Activated T-helper 1 cell treated with anti-CD3 and anti-CD28 coated beads, Interleukin-12 subunit alpha, Interleukin-12 subunit beta, Interleukin-2, Interleukin-4 antibody, amounts not matched to agents 30 ng/mL and 10 ng/mL and 1 ng/mL, durations not matched to agents 14 hours and 24 hours and 36 hours (primary cell): ENCODE measurements at places on chromosomes 5 and 9. TPM values are rescaled to one million over a fixed set of nuclear protein-coding genes. Genes with fewer than 3 reads are reported as not detected.
A peak's percentile ranks its signal among the peaks of the same experiment; 100 is the strongest.

DNA sequence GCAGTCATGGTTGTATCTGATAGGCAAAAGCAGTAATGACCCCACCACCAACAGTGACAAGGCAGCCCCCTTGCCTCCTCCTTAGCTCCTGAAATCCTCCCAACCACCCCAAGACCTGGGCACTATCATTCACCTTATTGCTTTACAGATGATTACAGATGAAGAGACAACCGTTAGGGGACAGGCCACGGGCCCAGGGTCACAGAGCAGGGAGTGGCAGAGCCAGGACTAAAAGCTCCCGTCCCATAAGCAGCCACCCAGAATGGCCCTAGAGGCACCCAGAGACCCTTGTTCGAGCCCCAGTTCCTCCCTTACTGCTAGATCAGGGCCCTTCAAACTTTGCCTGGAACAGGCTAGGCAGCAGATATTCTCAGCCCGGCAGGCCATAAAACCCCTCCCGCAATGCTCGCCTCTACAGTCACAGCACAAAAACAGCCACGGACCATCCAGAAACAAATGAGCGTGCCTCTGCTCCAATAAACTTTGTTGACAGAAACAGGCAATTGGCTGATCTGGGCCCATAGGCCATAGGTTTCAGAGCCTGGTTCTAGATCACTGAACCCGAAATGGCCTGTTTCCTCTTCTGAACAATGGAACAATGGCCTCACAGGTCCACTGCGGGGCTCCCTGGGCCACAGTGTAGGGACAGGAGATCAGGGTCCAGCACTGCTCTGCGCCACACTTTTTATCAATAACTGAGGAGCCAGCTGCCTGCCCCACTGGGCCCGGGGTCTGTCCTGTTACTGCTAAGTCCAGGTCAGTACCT lies 67.0 kb downstream of the LRSAM1 start:
- DNase-seq = no peak

GRCh38 chr5:95924720-95925377 lies 36.8 kb downstream of the ELL2 start:
- DNase-seq = no peak

FOXD4L4 gene
- total RNA-seq = 0.10 and 0.23 TPM in 2 replicates

CDH12 gene
- total RNA-seq = not detected in 2 replicates

SLIT3 gene
- total RNA-seq = 0.03 and 0.20 TPM in 2 replicates

ANP32B gene
- 305 and 313 TPM in 2 replicates for total RNA-seq

GRCh38 chr9:85717220-85717619 lies 24.5 kb downstream of the AGTPBP1 start:
- no peak for DNase-seq

- no peak for DNase-seq
Observed at GRCh38 chr5:159928122-159928909, 12.0 kb downstream of the ADRA1B start.

NKD2 gene
- total RNA-seq = 2.9 and 3.2 TPM in 2 replicates

GADD45G gene
- total RNA-seq = 36.6 and 37.2 TPM in 2 replicates

GRCh38 chr5:72018143-72018803 lies 89.0 kb upstream of the MAP1B start:
- peak; percentile 12 for DNase-seq

DNA sequence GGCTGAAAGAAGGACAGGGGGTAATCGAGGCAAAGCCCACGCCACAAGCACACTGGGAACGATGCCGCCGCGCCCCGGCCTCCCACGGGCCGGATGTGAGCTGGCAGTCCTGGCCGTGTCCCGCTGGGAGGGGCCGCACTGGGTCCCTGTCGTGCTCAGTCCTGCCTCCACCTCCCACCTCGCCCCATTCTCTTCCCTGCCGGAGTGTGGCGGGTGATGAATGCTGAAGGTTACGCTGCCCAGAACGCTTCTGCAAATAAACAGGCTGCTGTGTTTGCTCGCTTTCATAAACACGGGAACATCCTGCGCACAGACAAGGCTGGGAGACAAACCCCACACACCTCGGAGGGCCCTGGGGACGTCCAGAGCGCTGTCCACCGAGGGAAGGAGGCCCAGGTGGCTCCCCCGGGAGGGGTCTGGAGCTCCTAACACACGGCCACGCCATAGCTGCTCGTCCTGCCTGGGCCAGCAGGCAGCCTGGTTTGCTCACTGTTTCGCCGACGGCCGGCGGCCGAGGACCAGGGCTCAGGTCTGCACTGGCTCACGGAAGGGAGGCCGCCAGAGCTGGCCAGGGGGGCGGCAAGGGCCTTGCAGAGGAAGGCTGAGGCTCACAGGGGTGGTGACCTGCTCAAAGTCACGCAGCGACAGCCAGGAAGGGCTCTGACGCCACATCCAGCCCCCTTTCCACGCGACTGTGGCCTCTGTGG lies 2.3 kb downstream of the DNLZ start:
- no peak for DNase-seq

DNA sequence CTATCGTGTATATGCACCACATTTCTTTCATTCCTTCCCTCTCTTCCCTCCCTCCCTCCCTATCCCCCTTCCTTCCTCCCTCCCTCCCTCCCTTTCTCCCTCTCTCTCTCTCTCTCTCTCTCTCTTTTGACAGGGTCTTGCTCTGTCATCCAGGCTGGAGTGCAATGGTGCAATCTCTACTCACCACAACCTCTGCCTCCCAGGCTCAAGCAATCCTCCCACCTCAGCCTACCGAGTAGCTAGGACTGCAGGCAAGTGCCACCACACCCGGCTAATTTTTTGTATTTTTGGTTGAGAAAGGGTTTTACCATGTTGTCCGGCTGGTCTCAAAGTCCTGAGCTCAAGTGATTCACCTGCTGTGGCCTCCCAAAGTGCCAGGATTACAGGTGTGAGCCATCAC lies 1.1 kb upstream of the ANKS6 start:
- DNase-seq = no peak

C5orf58 gene
- not detected in 2 replicates for total RNA-seq

DNA sequence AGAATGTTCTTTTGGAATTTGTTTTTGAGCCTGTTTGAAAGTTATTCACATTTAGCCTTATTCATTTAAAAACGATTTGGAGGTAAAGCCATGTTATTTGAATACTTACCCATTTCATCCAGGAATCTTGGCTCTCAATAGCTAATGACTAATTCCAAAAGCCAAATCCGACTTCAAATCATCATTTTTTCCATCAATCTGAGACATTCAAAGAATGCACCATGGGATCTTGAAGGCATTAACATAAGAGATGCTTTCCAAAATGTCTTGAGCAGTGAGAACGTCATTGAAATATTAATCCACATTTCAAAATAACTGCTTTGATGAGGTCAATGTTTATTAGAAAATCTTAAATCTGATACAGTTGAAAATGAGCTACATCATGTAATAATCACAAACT lies 617.0 kb upstream of the RORB start:
- no peak for DNase-seq

- no peak for DNase-seq
Observed at GRCh38 chr5:82549263-82549662, 271.1 kb upstream of the RPS23 start.

PCDHA8 gene
- not detected in 2 replicates for total RNA-seq

GRCh38 chr5:27336817-27337216 lies 298.4 kb upstream of the CDH9 start:
- DNase-seq = no peak

TENT4A gene
- total RNA-seq = 40.6 and 42.3 TPM in 2 replicates

- peak; percentile 17 for DNase-seq
Observed at GRCh38 chr5:158435161-158435616, 576.2 kb upstream of the CLINT1 start.

CTSV gene
- 0.24 and 0.31 TPM in 2 replicates for total RNA-seq

- DNase-seq = no peak
Observed at GRCh38 chr5:38463634-38464521, 92.6 kb downstream of the LIFR start.

- DNase-seq = no peak
Observed at GRCh38 chr5:174532455-174533453, 191.6 kb upstream of the MSX2 start.

HTR4 gene
- total RNA-seq = not detected in 2 replicates

WDR38 gene
- not detected in 2 replicates for total RNA-seq

OTP gene
- total RNA-seq = not detected in 2 replicates

DNA sequence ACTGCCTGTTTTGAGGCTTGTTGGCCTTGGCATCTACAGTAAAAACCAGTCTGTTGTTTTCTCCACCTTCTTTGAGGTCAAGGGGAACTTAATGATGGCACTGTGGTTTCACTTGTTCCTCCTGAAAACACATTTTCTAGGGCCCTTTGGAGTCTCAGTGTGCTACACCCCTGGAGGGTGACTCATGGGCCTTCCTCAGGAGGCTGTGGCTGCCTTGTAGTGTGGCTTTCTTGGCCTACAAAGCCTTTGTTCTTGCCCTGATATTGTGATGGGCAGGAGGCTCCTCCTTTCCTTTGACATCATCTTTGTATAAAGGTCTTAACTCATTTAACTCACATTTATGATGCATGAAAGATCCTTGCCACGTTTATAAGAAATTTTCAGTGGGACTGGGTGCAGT lies 56.3 kb upstream of the GPBP1 start:
- peak; percentile 70 for DNase-seq
